Uterus (tissue), 4 donors: ENCODE measurements at places on chromosomes 5 and 9. TPM values are rescaled to one million over a fixed set of nuclear protein-coding genes. Genes with fewer than 3 reads are reported as not detected.
A peak's percentile ranks its signal among the peaks of the same experiment; 100 is the strongest.

- DNase-seq = no peak
- no peak overlapping the region for H3K27ac ChIP-seq
- no peaks in the 10 kb centered on the region for H3K27me3 ChIP-seq
- H3K36me3 ChIP-seq = no peaks in the 10 kb centered on the region
Measured at GRCh38 chr9:1254071-1254470, 203.9 kb downstream of the DMRT2 start.

GRCh38 chr5:135195270-135195608 is 161.2 kb upstream of the PITX1 start:
- no peak overlapping the region for H3K4me3 ChIP-seq
- no peak overlapping the region for H3K27ac ChIP-seq
- no peaks in the 10 kb centered on the region for H3K4me1 ChIP-seq
- no peaks in the 10 kb centered on the region for H3K36me3 ChIP-seq
- no peaks in the 10 kb centered on the region for H3K27me3 ChIP-seq

DNA sequence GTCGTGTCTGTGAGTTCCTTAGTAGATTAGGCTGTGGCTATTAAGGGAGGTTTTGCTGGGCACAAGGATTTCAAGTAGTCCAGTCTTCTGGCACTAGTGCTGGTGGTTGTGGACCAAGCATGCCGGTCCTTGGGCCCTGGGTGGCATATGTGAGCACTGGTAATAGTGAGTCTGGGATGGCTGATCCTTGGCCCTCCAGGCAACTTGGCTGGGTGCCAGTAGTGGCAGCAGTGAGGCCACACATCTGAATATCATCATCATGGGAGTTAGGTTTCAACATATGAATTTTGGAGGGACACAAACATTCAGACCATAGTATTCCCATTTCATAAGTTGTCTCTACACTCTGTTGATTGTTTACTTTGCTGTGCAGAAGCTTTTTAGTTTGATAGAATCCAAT is 25.3 kb upstream of the APBA1 start:
- no peak for DNase-seq
- no peaks in the 10 kb centered on the region for H3K4me1 ChIP-seq
- no peak overlapping the region for H3K27ac ChIP-seq
- no peak overlapping the region for H3K4me3 ChIP-seq
- no peaks in the 10 kb centered on the region for H3K27me3 ChIP-seq

GRCh38 chr9:98333703-98334582 is 78.5 kb upstream of the TBC1D2 start:
- H3K36me3 ChIP-seq = no peaks in the 10 kb centered on the region
- H3K4me1 ChIP-seq = no peaks in the 10 kb centered on the region
- no peak overlapping the region for H3K27ac ChIP-seq
- H3K4me3 ChIP-seq = no peak overlapping the region
- no peaks in the 10 kb centered on the region for H3K27me3 ChIP-seq

GRCh38 chr5:57179262-57180200 is 5.7 kb downstream of the GPBP1 start:
- no peaks in the 10 kb centered on the region for H3K27me3 ChIP-seq
- H3K4me3 ChIP-seq = peak overlapping the region; percentile 5
- H3K27ac ChIP-seq = peak overlapping the region; percentile 38
- no peak for DNase-seq

- H3K36me3 ChIP-seq = no peaks in the 10 kb centered on the region
- DNase-seq = no peak
- no peaks in the 10 kb centered on the region for H3K27me3 ChIP-seq
- H3K4me1 ChIP-seq = no peaks in the 10 kb centered on the region
Measured at GRCh38 chr5:59107692-59108091, 524.8 kb downstream of the RAB3C start.

GRCh38 chr5:124052201-124052600 is 540.2 kb downstream of the CSNK1G3 start:
- DNase-seq = no peak
- no peaks in the 10 kb centered on the region for H3K27me3 ChIP-seq
- no peak overlapping the region for H3K4me3 ChIP-seq
- H3K27ac ChIP-seq = no peak overlapping the region

DNA sequence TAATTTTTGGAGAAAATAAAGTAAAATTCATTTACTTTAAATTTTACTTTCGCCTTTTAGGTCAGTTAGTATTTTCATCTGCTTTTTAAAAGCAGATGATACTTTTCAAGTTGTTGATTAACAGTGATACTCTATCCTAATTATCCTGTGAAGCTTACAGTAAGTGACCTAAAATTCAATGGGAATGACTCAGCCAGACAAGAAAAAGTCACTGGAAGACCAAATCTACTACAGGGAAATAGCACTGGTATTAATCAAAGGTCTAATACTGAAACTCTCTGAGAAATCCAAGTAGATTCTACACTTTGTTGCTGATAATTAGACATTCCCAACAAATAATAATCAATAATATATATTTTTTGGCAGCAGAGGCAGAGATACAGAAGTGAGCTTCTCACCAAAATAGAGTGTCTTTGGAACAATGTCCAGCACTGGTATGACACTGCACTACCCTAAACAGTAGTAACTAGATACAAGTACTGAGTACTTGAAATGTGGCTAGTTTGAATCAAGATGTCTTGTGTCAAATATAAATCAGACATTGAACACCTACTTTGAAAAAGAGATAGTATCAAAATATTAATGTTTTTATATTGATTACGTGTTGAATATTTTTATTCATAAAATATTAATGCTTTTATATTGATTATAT is 22.8 kb upstream of the ELL2 start:
- no peak overlapping the region for H3K4me3 ChIP-seq
- no peaks in the 10 kb centered on the region for H3K4me1 ChIP-seq
- H3K27me3 ChIP-seq = no peaks in the 10 kb centered on the region
- H3K36me3 ChIP-seq = no peaks in the 10 kb centered on the region

GRCh38 chr5:77599679-77600078 is 38.8 kb downstream of the OTP start:
- H3K36me3 ChIP-seq = no peaks in the 10 kb centered on the region
- no peaks in the 10 kb centered on the region for H3K27me3 ChIP-seq
- no peak overlapping the region for H3K4me3 ChIP-seq
- DNase-seq = no peak

- H3K27me3 ChIP-seq = no peaks in the 10 kb centered on the region
- H3K4me3 ChIP-seq = no peak overlapping the region
- no peaks in the 10 kb centered on the region for H3K36me3 ChIP-seq
- H3K27ac ChIP-seq = no peak overlapping the region
- H3K4me1 ChIP-seq = no peaks in the 10 kb centered on the region
- no peak for DNase-seq
Measured at GRCh38 chr5:156221816-156222215, 105.1 kb upstream of the SGCD start.

DNA sequence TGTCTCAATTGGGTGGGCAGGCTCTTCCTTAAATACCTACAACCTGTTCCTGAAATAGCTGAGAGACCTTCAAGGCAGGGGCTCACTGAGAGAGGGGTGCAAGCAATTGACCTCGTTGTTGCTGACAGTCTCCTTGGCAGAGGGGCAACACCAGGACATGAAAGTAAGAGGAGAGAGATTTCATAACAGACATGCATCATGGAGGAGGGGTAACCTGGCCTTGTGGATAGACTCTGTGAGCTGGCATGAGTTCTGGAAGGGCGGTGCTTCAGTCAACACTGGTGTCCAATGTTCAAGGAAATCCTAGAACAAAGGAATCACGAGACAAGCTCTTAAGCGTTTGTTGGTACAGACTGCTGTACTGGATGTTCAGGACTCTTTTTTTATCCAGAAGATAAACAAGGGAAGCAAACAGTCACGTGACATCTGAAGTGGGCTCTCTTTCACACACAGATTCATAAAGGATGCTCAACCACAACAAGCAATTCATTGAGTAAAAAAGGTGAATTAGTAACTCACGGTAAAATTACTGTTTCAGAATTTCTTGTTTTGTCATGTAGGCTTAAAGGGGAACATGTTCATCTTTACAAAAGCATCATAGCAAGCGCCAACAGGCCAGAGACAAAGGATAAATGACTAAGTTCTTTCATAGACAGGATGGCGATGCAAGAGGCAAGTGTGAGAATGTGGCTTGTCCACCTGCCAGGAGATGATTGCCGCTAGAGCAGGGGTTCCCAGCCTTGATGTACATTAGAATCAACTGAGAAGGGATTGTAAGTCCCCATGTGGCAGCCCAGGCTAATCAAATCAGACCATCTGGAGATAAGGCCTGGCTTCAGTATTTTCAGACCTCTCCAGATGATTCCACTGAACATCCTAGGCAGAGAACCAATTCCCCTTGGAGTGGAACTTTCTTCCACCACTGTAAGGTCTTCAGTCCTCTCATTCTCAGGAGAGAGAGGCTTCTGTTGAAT is 20.7 kb downstream of the ANKRA2 start:
- peak; percentile 15 for DNase-seq
- no peaks in the 10 kb centered on the region for H3K27me3 ChIP-seq

GRCh38 chr5:167754501-167755021 is 536.9 kb upstream of the WWC1 start:
- H3K36me3 ChIP-seq = no peaks in the 10 kb centered on the region
- no peak overlapping the region for H3K27ac ChIP-seq
- no peak overlapping the region for H3K4me3 ChIP-seq
- no peak for DNase-seq
- no peaks in the 10 kb centered on the region for H3K27me3 ChIP-seq

DNA sequence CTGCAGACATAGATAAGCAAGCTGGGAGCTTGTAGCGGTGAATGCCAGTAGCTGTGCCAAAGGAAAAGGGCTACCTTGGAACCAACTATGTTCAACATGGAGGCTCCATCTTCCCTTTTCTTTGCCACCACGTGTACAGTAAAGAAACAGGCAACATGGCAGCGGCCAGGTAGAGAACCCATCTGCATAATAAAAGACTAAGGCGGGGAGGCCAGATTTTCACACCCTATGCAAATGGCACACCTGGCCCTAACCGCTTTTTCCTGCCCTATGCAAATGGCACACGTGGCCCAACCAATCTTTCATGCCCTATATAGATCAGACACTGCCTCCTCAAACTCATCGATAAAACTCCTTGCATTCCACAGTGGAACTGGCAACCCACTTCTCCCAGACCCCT is 477.5 kb upstream of the EDIL3 start:
- H3K36me3 ChIP-seq = no peaks in the 10 kb centered on the region
- no peaks in the 10 kb centered on the region for H3K27me3 ChIP-seq
- no peaks in the 10 kb centered on the region for H3K4me1 ChIP-seq
- DNase-seq = no peak
- H3K27ac ChIP-seq = no peak overlapping the region

GRCh38 chr5:55498457-55498856 is 36.3 kb downstream of the PLPP1 start:
- no peaks in the 10 kb centered on the region for H3K4me1 ChIP-seq
- no peak for DNase-seq
- no peak overlapping the region for H3K4me3 ChIP-seq
- H3K36me3 ChIP-seq = no peaks in the 10 kb centered on the region

DNA sequence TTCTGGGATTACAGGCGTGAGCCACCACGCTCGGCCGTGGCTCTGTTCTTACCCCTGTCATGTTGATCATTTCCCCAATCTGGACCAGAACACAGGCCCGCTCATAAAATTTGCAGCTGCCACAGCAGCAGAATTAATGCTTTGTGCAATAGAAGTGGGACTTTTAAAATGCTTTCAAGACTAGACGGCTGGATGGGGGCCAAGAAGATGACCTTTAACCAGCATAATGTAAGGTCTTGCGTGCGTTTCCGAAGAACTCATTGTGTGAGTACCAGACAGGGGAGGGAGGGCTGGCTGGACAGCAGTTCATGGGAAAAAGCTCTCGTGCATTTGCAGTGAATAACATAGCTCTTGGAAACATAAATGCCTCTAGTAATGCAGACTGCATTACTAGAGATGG is 3.5 kb upstream of the WDR38 start:
- H3K36me3 ChIP-seq = no peaks in the 10 kb centered on the region
- no peak overlapping the region for H3K4me3 ChIP-seq
- no peaks in the 10 kb centered on the region for H3K4me1 ChIP-seq

- no peaks in the 10 kb centered on the region for H3K4me1 ChIP-seq
- no peak overlapping the region for H3K4me3 ChIP-seq
- no peaks in the 10 kb centered on the region for H3K27me3 ChIP-seq
Measured at GRCh38 chr5:8560776-8561175, 691.8 kb downstream of the MTRR start.

GRCh38 chr5:136209346-136209910 is 16.5 kb upstream of the SMIM32 start:
- H3K4me1 ChIP-seq = no peaks in the 10 kb centered on the region
- H3K36me3 ChIP-seq = no peaks in the 10 kb centered on the region
- DNase-seq = no peak
- H3K27me3 ChIP-seq = no peaks in the 10 kb centered on the region
- no peak overlapping the region for H3K27ac ChIP-seq

GRCh38 chr9:19551124-19551929 is 142.5 kb downstream of the ACER2 start:
- H3K4me3 ChIP-seq = no peak overlapping the region
- no peak for DNase-seq
- H3K4me1 ChIP-seq = no peaks in the 10 kb centered on the region
- no peaks in the 10 kb centered on the region for H3K36me3 ChIP-seq
- H3K27me3 ChIP-seq = no peaks in the 10 kb centered on the region
- H3K27ac ChIP-seq = peak overlapping the region; percentile 59

- H3K4me3 ChIP-seq = no peak overlapping the region
- no peak overlapping the region for H3K27ac ChIP-seq
- H3K36me3 ChIP-seq = no peaks in the 10 kb centered on the region
- no peaks in the 10 kb centered on the region for H3K27me3 ChIP-seq
- no peaks in the 10 kb centered on the region for H3K4me1 ChIP-seq
Measured at GRCh38 chr5:175344331-175345195, 99.4 kb downstream of the DRD1 start.

- H3K27me3 ChIP-seq = no peaks in the 10 kb centered on the region
- no peak for DNase-seq
- H3K27ac ChIP-seq = no peak overlapping the region
- H3K4me3 ChIP-seq = peak overlapping the region; percentile 51
Measured at GRCh38 chr9:96022445-96023051, 147.1 kb downstream of the ERCC6L2 start.

GRCh38 chr5:175728316-175728715 is 70.4 kb downstream of the HRH2 start:
- no peaks in the 10 kb centered on the region for H3K36me3 ChIP-seq
- no peaks in the 10 kb centered on the region for H3K27me3 ChIP-seq
- no peak overlapping the region for H3K27ac ChIP-seq
- H3K4me1 ChIP-seq = no peaks in the 10 kb centered on the region

The PRLR gene
- total RNA-seq = 15.8 TPM

The MED22 gene
- 25.6 TPM for total RNA-seq

The COL23A1 gene
- total RNA-seq = 7.6 TPM

The RNF183 gene
- 0.82 TPM for total RNA-seq

The CNOT6 gene
- 12.6 TPM for total RNA-seq

The ENC1 gene
- 2.6 TPM for total RNA-seq

The MZB1 gene
- total RNA-seq = 5.6 TPM

The ADAMTS16 gene
- not detected for total RNA-seq

The NXNL2 gene
- 12.6 TPM for total RNA-seq

The SPINK7 gene
- not detected for total RNA-seq

The SH2D3C gene
- total RNA-seq = 16.7 TPM

The SPINK13 gene
- not detected for total RNA-seq

The ISL1 gene
- 0.24 TPM for total RNA-seq

The NEURL1B gene
- 90.0 TPM for total RNA-seq

The IL17B gene
- total RNA-seq = 2.3 TPM

The KIAA0825 gene
- total RNA-seq = 3.1 TPM

The PCDHGA10 gene
- total RNA-seq = 11.2 TPM
